Stimulated activated CD8-positive, alpha-beta memory T cell treated with anti-CD3 and anti-CD28 coated beads, Interleukin-7, amount 100 ng/mL, for 24 hours (primary cell): ENCODE measurements at places on chromosomes 5 and 9.

- no peak for DNase-seq
Measured at GRCh38 chr9:88184976-88185375, 46.7 kb upstream of the SPATA31C2 start.

GRCh38 chr5:149677731-149678130 lies 52.4 kb upstream of the PPARGC1B start:
- no peak for DNase-seq

DNA sequence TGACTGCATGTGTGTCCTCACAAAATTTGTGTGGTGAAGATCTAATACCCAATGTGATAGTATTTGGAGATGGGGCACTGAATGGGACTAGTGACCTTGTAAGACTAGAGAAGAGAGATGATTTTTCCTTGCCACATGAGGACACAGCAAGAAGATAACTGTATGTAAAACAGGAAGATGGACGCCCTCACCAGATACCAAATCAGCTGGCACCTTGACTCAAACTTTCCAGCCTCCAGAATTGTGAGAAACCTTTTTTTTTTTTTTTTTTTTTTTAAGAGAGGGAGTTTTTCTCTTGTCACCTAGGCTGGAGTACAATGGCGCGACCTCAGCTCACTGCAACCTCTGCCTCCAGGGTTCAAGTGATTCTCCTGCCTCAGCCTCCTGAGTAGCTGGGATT lies 40.3 kb downstream of the UBTD2 start:
- DNase-seq = no peak

DNA sequence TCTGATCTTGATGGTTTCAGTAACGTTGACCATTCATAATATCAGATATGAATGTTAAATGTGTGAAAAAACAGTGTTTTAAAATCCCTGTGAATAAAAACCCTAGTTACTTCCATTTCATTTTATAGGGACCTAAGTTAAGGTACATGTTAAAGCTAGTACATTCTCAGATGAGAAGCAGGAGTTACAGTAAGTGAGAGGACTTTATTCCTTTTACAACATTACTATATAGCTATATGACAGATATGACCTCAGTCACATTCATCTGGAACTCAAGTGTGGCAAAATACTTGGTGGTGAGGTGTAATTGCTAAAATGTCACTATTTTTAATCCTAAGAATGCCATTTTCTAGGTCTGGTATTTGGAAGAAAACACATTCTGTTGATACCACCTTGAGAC lies 96.4 kb downstream of the OXCT1 start:
- DNase-seq = no peak

DNA sequence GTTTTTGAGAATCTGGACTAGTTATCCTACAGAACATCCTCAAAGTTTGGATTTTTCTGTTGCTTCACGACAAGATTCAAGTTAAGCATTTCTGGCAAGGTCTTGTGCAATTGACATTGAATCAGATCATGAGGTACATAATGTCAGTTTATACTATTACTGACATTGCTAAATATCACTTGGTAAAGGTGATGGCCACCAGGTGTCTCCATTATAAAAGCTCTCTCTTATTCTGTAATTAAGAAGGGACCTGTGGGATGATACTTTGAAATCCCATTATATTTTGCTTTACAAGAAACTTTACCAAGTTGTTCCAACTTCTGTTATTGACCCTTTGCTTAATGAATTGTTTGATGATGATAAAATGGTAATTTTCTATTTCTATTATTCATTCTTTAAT lies 131.0 kb upstream of the ASTN2 start:
- DNase-seq = no peak

DNA sequence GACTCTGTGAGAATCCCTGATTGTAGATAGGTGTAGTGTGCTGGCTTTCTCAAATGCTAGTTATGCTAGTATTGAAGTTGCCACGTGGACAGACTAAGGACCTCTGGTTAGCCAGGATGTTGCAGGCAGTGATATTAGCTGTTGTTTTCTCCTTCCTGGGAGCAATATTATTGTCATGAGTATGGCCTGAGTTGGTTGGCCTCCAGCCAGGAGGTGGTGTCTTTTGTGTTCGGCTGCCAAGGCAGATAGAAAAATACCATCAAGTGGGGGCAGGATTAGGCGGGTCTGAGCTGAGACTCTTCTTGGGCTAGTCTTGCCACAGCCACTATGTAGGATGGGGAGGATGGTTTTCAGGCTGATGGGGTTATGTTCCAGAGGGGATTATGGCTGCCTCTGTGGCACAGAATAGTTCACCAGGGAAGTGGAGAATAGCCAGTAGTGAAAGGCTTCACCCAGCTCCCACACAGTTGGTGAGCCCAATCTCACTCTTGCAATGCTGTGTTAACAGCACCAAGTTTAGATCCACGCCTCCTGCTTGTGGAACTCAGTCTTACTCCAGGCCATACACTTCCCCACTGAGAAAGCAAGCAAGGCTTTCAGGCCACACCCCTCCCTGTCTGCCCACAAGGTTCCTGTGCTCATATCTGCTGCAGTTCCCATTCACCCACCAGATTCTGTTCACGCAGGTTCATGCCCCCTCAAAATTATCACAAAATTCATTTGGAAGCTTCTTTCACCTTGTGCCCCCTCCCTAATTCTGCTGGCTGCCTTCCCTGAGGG lies 31.2 kb downstream of the GHR start:
- no peak for DNase-seq

DNA sequence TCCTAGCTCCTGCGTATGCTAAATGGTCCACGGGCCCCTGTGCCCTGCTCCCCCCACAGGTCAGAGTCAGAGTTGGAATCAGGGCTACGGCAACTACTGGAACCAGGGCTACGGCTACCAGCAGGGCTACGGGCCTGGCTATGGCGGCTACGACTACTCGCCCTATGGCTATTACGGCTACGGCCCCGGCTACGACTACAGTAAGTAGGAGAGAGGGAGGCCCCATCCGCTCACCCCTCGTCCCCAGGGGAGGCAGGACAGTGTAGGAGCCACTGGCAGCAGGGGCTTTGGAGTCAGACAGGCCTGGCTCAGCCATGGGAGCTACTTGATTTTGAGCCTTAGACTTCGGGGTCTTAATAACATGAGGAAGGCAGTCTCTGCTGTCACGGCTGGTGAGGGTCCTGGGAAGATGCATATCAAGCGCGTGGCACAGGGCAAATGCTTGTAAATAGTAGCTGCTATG lies 5.8 kb downstream of the HNRNPAB start:
- no peak for DNase-seq

GRCh38 chr5:96294884-96295202 lies 138.2 kb downstream of the PCSK1 start:
- DNase-seq = no peak

DNA sequence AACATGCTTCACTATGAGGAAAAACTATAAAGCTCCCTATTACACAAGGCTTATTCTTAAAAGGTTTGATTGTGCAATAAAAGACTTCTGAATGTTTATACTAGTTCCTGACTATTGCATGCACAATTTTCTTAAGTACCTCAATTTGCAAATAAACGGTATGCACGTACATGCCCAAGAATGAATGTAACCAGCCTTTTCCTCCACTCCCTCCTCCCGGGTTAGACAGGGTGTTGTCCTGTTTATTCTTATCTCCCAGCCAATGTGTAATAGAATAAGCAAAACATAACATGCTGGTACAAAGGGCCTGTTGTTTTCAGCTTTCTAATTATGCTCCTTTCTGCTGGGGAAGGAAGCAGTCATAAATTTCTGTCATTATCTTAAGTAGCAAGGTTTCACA lies 79.1 kb downstream of the AOPEP start:
- no peak for DNase-seq

GRCh38 chr9:82604947-82605656 lies 457.8 kb downstream of the RASEF start:
- DNase-seq = no peak

- no peak for DNase-seq
Measured at GRCh38 chr5:173538654-173539053, 77.8 kb downstream of the BOD1 start.

GRCh38 chr9:118578467-118578866 lies 790.8 kb downstream of the BRINP1 start:
- DNase-seq = no peak

GRCh38 chr9:38016375-38017135 lies 52.5 kb downstream of the SHB start:
- no peak for DNase-seq

- no peak for DNase-seq
Measured at GRCh38 chr9:5631026-5631425, 2.1 kb downstream of the RIC1 start.

DNA sequence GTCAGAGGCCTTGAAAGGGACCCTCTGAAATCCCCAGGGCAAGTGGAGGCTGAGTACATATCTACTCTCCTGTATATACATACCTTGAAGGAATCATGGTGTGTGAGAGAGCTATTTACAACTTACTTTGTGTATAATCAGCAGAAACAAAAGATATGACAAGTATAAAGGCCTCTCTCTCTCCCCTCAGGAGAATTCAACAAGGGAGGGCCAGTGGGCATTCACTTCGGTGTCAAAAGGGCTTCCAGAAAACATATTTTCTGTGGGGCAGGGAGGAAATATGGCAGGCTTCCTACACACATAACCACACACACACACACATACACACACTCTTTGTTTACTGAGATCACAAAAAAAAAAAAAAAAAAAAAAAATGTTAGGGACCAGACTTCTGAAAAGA lies 181.7 kb downstream of the BNC2 start:
- DNase-seq = no peak

DNA sequence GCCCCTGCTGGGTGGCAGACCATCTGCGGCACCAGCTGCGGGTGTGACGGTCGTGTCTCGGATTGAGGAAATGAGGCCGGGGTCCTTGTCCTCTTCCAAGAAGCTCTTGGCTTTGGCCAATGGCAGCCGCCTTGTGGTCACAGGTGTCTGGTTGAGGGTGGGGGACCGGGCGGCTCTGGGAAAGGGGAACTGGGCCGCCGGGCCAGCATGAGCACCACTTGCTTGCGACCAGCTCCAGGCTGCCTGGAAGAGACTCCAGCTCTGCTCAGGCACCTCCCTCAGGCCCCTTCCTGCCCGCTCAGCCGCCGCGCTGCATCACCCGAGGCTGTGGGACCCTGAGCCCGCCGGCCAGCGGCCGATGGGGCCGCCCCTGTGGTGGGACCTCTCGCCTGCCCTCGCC lies 59.7 kb downstream of the RXRA start:
- DNase-seq = no peak

DNA sequence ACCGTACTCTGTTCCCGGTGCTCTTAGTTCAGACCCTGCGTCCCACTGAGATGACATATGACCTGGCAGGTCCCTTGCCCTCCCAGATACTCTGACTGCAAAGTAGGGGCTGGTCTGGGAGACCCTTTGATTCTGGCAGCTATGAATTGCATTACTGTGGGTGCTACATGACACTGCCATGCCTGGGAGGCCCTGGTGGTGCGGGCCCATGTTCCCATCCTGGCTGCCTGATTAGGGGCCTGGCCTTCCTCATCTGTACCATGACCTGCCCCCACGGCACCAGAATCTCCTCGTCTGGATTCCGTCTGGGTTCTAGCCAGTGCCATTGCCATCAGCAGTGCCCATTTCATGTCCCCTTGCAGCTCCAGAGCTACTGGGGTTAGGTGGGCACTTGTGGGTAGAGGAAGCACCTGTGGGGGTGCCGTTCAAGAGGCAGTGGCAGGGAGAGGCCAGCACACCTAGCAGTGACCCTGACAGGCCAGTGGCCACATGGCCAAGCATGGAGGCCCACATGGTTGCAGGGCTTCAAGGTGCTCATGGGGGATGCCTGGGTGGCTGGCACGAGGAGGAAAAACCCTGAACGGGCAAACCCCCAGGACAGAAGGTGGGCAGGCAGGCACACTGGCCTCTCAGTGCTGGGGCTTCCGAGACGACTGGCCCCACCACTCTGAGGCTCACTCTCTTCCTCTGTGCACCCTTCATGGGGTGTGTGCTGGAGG lies 69.7 kb downstream of the PHF2 start:
- DNase-seq = no peak

GRCh38 chr5:89265511-89266179 lies 382.7 kb upstream of the MEF2C start:
- DNase-seq = no peak

GRCh38 chr5:66443462-66444130 lies 152.6 kb upstream of the MAST4 start:
- DNase-seq = no peak

- no peak for DNase-seq
Measured at GRCh38 chr9:73753171-73753570, 601.5 kb downstream of the ANXA1 start.

GRCh38 chr9:121909111-121909510 lies 184.0 kb downstream of the TTLL11 start:
- DNase-seq = no peak

DNA sequence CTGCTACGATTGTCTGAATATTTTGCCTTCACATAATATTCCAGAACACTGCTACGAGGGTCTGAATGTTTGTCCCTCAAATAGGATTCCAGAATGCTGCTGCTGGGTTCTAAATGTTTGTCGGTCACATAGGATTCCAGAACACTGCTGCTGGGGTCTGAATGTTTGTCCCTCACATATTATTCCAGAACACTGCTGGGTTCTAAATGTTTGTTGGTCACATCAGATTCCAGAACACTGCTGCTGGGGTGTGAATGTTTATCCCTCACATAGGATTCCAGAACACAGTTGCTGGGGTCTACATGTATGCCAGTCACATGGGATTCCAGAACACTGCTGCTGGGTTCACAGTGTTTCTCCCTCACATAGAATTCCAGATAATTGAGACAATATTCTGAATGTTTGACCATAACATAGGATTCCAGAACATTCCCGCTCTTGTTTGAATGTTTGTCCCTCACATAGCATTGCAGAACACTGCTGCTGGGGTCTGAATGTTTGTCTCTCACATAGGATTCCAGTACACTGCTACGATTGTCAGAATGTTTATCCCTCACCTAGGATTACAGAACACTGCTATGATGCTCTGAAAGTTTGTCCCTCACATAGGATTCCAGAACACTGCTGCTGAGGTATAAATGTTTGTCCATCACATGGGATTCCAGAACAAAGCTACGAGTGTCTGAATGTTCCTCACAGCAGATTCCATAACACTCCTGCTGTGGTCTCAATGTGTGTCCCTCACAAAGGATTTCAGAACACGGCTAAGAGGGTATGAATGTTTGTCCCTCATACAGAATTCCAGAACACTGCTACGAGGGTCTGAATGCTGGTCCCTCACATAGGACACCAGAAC lies 201.8 kb downstream of the FOXD4L6 start:
- DNase-seq = no peak

DNA sequence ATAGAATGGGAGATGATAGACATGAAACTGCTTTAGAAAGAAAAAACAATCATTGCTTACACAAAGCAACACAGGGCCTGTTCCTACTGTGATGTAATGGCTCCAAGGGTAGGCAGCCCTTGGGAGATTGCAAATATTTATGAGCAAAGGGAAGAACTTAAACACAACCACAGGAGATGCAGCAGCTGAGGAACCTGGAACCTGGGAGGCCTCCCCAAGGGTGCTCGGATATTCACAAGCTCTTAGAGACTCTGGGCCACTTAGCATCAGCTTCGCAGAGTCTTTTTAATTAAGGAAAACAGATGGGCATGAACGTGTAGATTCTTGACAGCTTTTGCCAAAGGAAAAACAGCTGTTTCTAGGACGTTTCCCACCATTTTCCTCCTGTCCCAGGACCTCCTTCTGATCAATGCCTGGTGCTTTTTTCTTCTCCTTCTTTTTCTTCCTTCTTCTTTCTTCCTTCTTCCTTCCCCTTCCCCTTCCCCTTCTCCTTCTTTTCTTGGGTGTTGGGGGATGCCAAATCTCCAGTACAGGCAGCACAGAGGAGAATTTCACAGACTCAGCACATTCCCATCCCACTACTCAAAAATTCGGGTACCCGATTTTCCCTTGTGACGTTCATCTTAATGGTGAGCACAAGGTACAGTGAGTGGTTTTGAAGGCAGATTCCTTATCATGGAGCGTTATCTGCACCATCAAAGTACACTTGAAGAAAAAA lies 28.1 kb upstream of the TCF7 start:
- DNase-seq = no peak

- DNase-seq = no peak
Measured at GRCh38 chr5:6333182-6333905, 45.0 kb downstream of the MED10 start.
